ENCODE measurements at places on chromosomes 11 and 22.

GRCh38 chr11:93484716-93485115 is 58.5 kb downstream of the SMCO4 start:
- H3K36me3 ChIP-seq: no peaks in the 10 kb centered on the region
- DNase-seq: no peak
- no peak overlapping the region for H3K4me3 ChIP-seq
- no peaks in the 10 kb centered on the region for H3K4me1 ChIP-seq

DNA sequence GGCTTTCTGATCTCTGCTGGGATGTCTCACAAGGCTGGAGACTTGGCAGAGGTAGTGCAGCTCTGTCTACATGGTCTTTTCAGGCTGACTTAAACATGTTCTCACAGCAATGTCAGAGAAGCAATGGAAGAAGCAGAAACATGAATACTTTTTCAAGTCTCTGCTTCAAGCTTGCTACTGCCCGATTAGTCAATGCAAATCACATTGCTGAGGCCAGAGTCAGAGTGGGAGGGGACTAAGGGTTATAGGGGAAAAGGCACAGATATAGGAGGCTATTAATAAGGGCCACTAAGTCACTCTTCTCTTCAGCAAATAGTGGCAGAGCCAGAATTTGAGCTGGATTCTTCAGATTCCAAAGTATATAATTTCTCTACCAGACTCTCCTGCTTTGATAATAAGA is 390.5 kb downstream of the TMEM135 start:
- H3K27ac ChIP-seq: no peak overlapping the region
- H3K4me1 ChIP-seq: no peaks in the 10 kb centered on the region
- H3K4me3 ChIP-seq: no peak overlapping the region

- H3K27ac ChIP-seq: no peak overlapping the region
- peaks cover 9% of the 10 kb centered on the region for H3K4me1 ChIP-seq
- no peak overlapping the region for H3K4me3 ChIP-seq
- no peaks in the 10 kb centered on the region for H3K27me3 ChIP-seq
Measured at GRCh38 chr22:33302049-33302545, 243.9 kb upstream of the SYN3 start.

- H3K36me3 ChIP-seq: no peaks in the 10 kb centered on the region
- H3K27me3 ChIP-seq: no peaks in the 10 kb centered on the region
- no peak overlapping the region for H3K27ac ChIP-seq
- H3K4me1 ChIP-seq: no peaks in the 10 kb centered on the region
Measured at GRCh38 chr11:102794382-102794781, 3.6 kb downstream of the MMP1 start.
